DND-41 (cell line): ENCODE measurements at places on chromosomes 1 and 21.

DNA sequence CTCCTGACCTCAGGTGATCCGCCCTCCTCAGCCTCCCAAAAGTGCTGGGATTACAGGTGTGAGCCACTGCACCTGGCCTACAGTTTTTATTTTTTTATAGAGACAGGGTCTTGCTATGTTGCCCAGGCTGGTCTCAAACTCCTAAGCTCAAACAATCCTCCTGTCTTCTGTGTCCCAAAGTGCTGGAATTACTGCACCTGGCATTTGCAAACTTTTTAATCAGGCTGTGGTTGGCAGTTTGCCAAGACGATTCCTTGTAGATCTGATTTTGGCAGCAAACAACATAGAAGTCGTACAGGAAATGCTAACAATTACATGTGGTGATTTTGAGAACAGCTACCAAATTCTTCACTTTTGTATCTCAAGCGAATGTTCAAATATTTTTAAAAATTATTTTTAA, 10.1 kb downstream of the RBP7 start:
- no peak for DNase-seq

DNA sequence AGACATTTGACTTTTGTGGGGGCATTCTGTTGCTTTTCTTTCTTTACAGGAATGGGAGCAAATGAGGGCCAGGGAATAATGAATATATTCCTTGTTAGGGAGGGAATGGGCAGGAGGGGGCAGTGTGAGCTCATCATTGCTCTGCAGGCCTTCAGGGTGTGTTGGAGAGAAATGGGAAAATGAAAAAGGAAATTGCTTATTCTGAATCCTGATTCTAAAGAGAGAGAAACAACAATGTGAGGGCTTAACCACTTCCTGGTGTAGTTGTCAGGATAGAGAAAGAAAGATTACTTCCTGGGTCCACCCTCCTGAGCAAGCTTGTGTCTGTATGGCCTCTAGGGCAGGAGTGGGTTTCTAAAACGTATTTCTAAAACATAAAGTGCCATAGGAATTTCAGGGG, 28.3 kb downstream of the VANGL2 start:
- peak; percentile 67 for DNase-seq

DNA sequence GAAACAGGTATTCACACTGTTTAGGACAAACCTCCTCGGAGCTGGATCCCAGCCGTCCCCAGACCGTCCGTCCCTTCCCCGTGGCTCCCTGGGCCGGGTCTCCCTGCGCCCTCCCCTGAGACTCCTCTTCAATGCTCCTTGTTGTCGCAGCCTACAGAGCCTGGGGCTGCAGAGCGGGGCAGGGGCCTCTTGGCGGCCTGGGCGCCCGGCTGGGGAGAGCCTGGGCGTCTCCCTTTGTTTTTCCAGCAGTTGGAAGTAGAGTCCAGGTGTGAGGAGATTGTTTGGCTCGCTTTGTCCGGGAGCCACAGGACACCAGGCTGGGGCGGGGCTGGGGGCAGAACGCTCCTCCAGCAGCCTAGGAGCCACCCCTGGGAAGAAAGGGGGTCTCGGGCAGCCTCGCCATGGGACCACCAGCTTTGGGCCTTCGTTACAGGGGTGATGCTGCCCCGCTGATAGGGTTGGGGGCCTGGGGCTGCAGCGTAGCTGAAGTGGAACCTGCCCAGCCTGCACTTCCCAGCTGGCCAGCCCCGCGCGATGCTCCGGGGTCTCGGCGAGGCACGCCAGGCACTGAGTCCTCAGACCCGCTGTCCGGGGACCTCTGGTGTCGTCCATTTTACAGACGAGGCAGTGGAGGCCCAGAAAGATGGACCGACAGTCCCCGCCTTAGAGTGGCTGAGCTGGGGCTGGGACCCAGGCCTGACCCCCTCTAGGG, 66.9 kb downstream of the PRDM16 start:
- no peak for DNase-seq

DNA sequence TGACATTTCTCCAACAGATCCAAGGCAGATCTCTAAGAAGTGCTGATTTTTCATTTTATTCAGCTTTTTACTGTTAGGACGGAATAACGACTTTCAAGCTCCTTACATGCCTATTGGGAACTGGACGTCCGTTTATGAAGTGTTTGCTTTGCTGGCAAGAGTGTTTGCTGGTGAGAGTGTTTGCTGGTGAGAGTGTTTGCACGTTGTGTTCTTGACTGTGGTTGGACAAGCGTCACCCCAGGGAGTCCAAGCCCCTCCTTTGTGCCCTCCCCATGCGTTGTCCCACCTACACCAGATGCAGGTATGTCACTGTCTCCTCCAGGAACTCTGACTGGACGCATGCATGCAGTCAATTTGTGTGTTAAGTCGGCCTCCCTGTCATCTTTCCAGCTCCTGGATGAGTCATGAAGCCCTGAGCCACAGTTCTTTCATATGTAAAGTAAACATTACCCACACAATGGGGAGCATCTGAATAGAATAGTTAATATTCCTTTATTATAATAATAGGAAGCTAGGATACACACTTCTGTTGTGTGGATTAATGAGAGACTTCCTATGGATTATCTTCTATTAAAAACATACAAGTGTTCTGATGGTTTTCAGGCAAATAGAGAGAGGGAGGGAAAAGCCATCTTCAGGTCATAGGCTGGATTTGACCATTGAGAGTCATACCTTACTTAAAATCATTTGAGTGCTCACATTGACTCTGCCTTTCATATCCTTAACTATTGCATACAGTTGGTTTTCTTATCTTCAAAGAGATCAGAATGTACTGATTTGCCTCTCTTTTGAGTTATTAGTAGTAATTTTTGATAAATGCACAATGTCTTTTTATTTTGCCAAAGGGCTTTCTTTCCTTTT, 119.2 kb downstream of the GALNT2 start:
- no peak for DNase-seq

DNA sequence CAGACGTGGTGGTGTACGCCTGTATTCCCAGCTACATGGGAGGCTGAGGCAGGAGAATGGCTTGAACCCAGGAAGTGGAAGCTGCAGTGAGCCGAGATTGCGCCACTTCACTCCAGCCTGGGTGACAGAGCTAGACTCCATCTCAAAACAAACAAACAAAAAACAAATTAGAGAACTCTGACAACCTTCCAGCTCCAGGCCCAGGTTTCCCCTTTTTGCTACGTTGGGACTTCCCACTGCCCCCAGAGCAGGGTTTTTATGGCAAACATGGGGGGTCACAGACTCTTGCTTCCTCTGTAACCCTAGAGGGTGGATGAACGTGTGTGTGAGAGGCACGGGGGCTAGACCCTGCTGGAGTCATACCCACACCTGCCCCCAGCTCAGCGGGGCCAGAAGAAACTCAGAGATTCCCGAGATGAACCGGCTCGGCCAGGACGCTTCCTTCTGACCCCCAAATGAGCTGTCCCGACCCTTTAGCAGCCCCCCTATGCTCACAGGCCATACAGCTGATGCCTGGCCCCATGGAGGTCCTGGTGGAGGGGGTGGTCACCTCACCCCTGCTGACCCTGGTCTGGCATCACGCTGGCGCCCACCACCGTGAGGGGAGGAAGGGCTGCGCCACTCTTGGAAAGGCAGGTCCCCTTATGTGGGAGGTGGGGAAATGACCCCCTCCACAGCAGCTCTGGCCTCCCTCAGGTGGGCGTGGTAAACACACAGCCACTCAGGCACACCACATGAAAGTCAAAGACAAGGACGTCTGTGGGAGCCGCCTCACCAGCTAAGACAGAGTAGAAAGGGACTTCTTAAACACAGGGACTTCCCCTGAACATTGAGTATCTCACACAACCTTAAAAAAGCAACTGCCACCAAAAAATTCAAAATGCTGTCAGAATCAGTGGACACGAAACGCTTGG, 7.1 kb downstream of the GPR157 start:
- peak; percentile 84 for DNase-seq

DNA sequence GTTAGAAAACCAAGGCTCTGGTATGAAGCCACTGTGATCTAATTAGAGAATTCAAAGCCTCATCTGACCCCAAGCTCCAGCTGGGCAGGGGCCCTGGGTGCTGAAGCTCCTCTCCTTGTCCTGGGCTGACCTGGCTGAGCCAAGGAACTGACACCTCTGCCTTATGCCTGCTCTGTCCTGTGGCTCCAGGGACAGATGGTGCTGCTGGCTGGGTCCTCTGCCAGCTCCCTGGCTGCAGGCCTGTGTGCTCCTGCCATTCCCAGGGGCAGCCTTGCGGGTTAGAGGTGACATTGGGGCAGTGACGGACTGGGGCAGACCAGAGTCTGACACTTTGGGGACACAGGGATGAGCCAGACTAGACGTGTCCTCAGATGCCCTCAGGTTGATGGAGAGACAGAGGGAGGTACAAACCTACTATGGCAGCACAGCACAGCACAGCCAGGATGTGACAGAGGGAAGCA, 11.8 kb downstream of the ACOT11 start:
- no peak for DNase-seq

DNA sequence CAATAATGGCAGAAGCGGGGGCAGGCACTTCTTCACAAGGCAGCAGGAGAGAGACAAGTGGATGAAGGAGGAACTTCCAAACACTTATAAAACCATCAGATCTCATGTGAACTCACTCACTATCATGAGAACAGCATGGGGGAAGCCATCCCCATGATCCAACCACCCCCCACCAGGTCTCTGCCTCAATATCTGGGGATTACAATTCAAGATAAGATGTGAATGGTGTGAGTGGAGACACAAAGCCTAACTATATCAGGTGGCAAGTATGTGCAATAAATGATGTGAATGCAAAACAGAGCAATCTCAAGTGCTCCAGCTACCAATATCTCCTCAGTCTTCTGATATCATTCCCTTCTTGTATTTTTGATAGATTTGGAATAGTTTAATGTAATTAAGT, 12.4 kb downstream of the CFHR2 start:
- DNase-seq: no peak

GRCh38 chr21:19565587-19565986, 1162.0 kb upstream of the TMPRSS15 start:
- DNase-seq: no peak

DNA sequence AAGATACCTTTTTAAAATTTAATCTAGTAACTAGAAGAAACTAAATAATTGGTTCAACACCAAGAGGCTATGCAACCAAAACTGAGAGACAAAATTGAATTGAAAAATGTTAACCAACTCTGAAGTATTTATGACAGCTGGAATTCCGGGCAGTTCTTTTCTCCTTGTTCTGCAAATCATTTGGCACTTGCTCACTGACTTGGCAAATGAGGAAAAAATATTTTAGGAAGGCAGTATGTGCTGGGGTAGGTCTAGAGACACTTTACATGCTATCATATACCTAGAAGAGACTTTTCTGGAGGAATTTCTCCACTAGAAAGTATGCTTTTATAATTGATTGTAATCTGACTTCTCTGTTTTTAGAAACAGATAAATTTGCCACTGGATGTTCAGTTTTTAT, 22.1 kb upstream of the SH3D21 start:
- DNase-seq: no peak

GRCh38 chr1:215345766-215346165, 221.3 kb upstream of the KCTD3 start:
- DNase-seq: no peak

DNA sequence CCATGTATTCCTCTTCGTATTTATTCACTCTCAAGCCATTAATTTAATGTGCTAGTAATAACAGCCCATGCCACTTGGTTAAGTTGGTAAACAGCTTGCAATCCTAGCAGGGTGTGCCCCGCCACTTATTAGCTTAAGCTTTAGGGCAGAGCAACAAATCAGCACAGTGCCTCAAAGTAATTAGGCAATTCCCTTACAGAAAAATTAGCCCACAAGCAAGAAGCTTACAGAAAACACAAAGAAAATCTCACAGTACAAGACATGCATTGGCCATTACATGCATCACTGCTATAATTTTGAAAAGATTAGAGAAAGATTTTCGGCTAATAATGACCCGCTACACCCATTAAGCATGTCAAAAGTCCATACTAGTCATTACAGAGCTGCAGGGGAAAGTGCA, 47.6 kb downstream of the TGFB2 start:
- no peak for DNase-seq

- DNase-seq: no peak
These were observed 30.8 kb downstream of the TRIM67 start for GRCh38 chr1:231192620-231193163.

DNA sequence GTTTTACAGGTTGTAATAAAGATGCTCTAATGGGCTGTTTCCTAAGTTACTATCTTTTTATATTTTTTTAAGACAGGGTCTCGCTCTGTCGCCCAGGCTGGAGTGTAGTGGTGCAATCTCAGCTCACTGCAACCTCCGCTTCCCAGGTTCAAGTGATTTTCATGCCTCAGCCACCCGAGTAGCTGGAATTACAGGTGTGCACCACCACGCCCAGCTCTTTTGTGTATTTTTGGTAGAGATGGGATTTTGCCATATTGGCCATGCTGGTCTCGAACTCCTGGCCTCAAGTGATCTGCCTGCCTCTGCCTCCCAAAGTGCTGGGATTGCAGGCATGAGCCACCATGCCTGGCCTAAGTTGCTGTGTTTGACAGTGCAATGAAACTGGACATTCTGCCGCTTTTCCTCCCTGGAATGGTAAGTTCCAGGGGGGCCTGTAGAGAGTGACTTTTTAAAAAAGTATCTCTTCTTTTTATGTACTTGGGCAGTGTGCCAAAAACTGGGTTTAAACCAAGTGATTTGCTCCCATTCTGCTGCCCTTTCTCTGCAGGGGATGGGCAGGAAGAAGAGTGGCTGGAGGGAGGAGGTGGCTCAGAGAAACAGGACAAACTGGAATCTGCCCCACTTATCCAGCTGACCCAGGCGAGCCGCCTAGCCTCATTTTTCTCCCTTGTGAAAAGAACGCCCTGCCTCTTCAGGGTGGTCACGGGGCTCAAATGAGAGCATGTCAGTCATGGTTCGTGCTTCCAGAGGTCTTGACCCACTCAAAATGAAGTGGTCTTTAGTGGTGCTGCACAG, 2.3 kb downstream of the SLC37A1 start:
- DNase-seq: no peak

DNA sequence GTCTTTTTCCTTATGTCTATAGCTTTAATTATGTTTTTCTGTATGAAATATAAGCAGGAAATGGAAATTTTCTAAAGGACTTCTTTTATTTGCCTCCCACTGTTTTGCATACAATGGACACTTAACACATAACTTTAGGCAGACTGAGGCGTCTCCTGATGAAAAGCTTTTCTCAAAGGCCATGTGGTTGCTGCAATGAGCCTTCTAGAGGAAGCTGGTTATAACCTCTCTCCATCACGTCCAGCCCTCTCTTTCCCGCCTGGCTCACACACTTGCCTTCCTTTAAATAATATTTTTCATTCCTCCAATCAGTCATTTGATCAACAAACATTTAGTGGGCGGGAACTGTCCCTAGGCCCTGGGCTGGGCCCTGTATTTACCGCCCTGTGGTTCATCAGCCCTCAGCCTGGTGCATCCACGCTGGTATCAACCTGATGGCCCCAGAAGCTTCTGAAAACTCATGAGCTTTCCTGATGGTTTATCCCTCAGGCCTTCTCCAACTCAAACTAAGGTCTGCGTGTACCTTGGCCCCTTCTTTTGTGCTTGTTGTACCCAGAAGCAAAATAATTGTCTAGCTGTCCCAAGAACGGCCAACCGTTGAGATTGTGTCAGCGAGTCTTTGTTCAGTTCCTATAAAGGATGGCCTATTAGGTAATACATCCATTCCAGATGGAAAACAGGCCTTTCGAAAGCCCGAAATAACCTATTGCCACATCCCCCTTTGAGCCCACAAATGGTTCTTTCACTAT, 75.3 kb upstream of the LYST start:
- DNase-seq: no peak

GRCh38 chr1:246565751-246566127, 322 bp downstream of the TFB2M start:
- no peak for DNase-seq
